ENCODE measurements at places on chromosomes 5 and 9. TPM values are rescaled to one million over a fixed set of nuclear protein-coding genes. Genes with fewer than 3 reads are reported as not detected.

GRCh38 chr5:8059337-8059736 is 190.4 kb downstream of the MTRR start:
- H3K4me3 ChIP-seq, result no peak overlapping the region
- H3K27me3 ChIP-seq, result peaks cover 19% of the 10 kb centered on the region
- H3K27ac ChIP-seq, result no peak overlapping the region

GRCh38 chr9:121676926-121677325 is 25.5 kb downstream of the DAB2IP start:
- peaks cover 67% of the 10 kb centered on the region for H3K27me3 ChIP-seq
- H3K36me3 ChIP-seq, result no peaks in the 10 kb centered on the region
- peaks cover 5% of the 10 kb centered on the region for H3K4me1 ChIP-seq
- H3K4me3 ChIP-seq, result no peak overlapping the region

ARL14EPL gene
- not detected for total RNA-seq

NCBP1 gene
- total RNA-seq, result 37.2 TPM

- H3K27ac ChIP-seq, result no peak overlapping the region
- H3K4me3 ChIP-seq, result no peak overlapping the region
- H3K4me1 ChIP-seq, result no peaks in the 10 kb centered on the region
- DNase-seq, result no peak
These were observed 550.1 kb upstream of the CDH18 start for GRCh38 chr5:20537911-20538703.

IL11RA gene
- total RNA-seq, result 195 TPM

KCNT1 gene
- 0.23 TPM for total RNA-seq

DNA sequence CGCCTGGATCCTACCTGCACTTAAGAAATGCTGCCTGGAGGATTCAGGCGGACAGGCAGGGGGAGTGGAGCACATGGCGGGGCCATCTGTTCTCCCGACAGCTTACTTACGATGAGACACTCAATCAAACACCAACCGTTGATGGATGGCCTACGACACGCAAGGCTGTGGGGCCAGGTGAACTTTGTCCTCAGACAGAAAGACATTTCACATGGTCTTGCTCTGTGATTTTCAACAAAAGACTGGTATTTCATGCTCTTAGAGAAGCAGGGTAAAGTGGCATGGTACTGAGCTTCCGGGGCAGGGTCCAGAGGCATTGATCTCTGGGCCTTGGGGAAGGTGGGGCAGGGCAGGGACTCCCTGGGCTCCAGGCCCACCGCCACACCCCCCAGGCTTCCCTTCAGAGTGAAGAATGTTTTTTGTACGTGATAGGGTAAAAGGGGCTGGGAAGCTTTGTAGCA is 9.1 kb upstream of the OLFM1 start:
- H3K27ac ChIP-seq, result no peak overlapping the region
- no peak for DNase-seq
- peaks cover 5% of the 10 kb centered on the region for H3K36me3 ChIP-seq
- H3K4me3 ChIP-seq, result no peak overlapping the region

PCDHA9 gene
- total RNA-seq, result not detected

Measured in T-helper 17 cell (primary cell).